ENCODE measurements at places on chromosomes 1 and 21. TPM values are rescaled to one million over a fixed set of nuclear protein-coding genes. Genes with fewer than 3 reads are reported as not detected.

The TMEM82 gene
- not detected for total RNA-seq

The C1orf115 gene
- under 0.01 TPM for total RNA-seq

The KRTAP10-1 gene
- not detected for total RNA-seq

DNA sequence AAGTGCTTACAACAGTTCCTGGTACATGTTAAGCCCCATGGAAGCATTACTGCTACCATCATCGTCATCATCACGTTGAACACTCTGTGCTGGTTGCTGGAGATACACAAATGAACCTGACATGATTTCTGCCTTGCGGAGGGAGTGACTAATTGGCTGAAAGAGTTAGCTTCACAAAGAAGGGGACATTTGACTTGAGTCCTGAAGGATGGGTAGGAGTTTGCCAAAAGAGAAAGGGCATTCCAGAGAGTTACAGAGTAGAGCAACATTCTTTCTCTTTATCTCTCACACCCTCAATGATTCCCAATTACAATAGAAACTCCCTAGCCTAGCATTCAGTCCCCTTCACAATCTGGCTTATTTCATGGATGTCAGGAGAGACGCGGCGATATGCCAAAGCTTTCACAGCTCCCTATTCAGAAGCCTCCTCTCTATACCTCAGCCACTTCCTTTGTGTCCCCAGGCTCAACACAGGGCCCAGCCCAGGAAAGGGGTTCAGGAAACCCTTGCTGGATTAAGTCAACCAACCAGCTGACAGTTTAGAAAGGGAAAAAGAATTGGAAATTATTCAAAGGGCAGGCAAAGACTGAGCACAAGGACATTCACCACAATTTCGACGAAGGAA, 38.0 kb downstream of the SLC1A7 start:
- no peak for DNase-seq

- no peak for DNase-seq
These were observed 38.5 kb upstream of the ACTRT2 start for GRCh38 chr1:2982615-2983318.

DNA sequence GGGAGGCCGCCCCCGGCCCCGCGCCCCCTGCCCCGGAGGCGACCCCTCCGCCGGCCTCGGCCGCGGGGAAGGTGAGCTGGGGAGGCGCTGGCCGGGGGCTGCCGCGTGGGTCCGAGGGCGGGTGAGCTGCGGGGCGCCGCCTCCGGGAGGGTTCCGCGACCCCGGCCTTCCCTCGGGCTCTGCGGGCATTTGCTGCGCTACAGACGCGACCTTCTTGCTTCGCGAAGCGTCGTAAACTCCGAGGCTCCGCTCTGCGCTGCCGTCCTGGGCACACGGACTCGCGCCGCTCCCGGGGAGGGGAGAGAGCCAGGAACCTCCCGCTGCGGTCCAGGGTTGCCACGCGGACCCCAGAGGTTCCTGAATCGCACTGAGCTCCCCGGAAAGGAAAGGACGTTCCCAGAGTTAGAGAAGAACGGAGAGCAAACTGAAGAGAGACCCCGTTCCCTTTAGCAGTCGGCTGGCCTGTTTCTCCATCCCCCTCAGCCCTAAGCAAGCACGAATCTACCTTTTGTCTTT, 345 bp downstream of the SLX9 start:
- no peak for DNase-seq

The PLA2G2F gene
- not detected for total RNA-seq

DNA sequence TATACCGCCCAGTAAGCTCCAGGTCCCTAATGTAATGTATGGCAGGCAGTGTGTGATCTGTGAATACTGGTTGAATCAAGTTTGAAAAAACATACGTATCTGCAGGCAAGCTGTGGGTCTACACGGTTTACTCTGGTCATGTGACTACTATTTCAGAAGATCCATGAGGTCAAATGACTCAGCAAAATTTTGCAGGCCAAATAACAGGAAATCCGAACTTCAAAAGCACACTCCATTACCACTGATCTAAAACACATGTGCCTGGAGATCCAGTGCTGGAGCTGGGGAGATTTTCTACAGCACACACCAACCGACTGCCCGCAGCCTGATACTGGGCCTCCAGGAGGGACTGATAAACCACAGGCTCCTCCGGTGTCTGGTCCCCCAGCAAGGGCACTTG, 64.5 kb upstream of the SLC44A3 start:
- DNase-seq, result peak; percentile 99

The COL11A1 gene
- total RNA-seq, result 10.0 TPM

The FNDC5 gene
- 1.7 TPM for total RNA-seq

DNA sequence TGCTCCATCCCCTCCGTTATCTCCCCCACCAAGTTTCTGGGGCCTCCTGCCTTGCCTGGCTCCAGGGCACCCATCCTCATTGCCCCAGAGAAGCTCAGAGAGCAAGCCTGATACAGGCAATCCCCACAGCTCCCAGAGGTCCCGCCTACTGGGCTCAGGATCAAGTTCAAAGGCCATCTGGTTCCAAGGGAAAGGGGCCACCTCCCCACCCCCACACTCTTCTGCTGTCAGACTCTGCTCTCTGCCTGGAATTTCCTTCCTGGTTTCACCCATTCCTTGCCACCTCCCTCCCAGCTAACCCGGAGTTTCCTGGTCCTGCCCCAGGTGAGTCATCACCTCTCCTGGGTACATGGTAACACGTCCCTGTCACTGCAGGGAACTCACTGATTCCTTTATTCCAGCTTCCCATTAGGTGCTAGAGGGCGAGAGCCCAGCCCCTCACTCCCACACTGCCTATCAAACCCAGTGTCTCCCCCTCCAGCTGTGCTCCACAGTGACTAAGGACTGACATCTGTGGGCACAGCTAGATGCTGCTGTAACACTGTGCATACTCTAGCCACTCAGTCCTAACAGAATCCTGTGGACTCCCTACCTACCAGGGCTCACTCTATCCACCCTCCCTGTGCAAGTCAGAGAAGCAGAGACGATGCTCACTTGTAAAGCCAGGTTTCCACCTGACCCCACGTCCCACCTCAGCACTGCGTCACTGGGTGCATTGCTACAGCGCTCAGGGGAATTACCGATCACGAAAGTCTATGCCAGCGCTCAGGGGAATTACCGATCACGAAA, 21.8 kb downstream of the RSPH1 start:
- no peak for DNase-seq

The GNAT2 gene
- 0.36 TPM for total RNA-seq

The KIRREL1 gene
- 64.7 TPM for total RNA-seq

GRCh38 chr1:42334240-42335049, 590 bp downstream of the FOXJ3 start:
- peak; percentile 43 for DNase-seq

The HAO2 gene
- not detected for total RNA-seq

GRCh38 chr1:246032984-246033383, 474.1 kb downstream of the SMYD3 start:
- DNase-seq, result no peak

GRCh38 chr1:81974883-81975555, 174.3 kb downstream of the ADGRL2 start:
- DNase-seq, result no peak

DNA sequence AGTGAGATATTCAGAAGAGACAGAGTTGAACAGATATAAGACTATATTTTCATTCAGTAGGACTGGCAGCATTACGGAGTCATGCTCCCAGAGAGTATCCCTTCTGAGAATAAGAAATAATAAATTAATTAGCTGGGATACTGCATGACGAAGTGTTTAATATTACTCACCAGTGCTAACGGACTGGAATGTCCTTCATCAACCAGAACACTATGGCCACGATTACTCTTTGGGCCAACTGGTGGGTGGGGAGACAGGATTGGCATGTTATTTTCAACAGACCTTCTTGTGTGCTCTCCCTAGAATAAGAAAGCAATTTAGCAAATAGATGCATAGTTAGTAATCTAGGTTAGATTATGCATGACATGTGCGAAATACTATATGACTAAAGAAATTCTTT, 32.4 kb downstream of the ERICH3 start:
- DNase-seq, result no peak

DNA sequence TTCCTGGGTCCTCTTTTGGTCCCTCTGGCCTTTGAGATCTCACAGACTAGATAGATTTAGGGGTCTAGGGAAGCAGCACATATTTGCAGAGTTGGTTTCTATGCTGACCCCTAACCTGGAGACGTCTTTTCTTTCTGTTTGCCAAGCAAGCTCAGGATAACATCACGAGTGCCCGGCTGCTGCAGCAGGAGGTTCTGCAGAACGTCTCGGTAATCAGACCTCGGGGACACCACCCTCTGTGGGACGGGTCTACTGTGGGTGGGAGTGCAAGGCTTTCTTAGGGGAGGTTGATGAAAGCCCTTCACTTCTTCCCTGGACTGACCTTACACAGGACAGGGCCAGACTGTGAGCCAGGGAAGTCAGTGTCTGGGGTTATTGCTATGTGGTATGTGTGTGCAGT, 2.9 kb downstream of the IL24 start:
- no peak for DNase-seq

DNA sequence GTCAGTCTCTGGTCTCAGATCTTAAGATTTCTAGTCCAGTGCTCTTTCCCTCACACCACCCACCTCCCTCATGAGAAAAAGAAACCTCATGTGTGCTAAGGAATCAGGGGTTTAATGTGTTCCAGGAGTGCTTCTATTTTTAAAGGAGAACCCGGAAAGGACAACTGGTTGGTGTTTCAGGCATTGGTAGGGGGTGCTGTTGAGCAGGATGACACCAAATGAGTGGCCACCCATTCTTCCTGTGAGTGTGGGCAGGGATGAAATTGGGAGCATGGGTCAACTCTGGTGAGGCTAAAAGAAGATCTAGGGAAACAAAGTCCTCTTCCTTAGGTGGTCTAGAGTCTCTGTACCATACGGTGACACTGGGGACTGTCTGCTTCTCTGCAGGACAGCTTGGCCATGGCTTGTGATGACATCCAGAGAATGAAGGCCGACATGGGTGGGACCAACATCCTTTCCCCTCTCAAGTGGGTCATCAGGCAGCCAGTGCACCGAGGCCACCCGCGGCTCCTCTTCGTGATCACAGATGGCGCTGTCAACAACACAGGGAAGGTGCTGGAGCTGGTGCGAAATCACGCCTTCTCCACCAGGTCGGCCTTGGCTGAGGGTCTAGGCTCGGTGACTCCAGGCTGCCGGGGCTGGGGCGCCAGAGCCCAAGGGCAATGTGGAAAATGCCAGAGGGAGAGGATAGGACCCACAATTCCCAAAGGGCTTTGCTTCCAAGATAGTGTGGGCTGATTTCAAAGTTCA, 39.3 kb downstream of the VWA5B1 start:
- DNase-seq, result no peak

- no peak for DNase-seq
These were observed 353.4 kb upstream of the PLXNA2 start for GRCh38 chr1:208597571-208597970.

GRCh38 chr1:193730017-193730416, 543.6 kb upstream of the B3GALT2 start:
- peak; percentile 61 for DNase-seq

DNA sequence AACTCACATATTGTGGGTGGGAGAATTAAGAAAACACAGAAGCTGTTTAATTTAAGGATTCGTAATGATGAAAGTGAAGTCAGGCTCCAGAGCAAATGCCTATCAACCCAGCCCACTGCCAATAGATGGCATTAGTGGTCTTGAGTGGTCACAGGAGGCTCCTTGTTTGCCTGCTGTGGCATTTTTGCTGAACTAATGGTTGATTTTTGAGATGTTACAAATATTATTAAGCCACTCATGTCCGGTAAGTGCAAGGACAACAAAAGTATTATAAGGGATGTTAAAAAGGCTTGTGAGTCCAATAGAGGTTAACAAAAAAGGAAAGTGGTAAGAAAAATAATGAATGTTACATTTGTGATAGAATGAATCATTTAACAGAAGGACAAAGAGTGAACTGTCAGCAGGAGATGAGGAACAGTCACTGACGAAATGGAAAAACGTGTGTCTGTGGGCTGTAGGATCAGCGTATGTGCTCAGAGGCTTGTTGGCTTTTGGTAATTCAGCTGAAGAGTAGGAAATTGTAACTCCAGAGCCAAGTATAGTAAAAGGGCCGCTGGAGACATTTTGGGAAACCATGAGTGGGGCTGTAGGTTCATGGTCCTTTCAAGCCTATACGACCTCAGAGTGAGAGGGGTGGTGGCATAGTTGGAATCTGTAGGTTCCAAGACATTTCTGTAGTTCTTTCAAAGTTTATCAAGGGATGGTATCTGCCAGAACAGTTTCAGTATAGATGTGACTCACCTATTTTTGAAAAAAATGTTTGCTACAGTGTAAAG, 11.2 kb downstream of the SFT2D2 start:
- DNase-seq, result no peak

The PTPN22 gene
- total RNA-seq, result 0.28 TPM

DNA sequence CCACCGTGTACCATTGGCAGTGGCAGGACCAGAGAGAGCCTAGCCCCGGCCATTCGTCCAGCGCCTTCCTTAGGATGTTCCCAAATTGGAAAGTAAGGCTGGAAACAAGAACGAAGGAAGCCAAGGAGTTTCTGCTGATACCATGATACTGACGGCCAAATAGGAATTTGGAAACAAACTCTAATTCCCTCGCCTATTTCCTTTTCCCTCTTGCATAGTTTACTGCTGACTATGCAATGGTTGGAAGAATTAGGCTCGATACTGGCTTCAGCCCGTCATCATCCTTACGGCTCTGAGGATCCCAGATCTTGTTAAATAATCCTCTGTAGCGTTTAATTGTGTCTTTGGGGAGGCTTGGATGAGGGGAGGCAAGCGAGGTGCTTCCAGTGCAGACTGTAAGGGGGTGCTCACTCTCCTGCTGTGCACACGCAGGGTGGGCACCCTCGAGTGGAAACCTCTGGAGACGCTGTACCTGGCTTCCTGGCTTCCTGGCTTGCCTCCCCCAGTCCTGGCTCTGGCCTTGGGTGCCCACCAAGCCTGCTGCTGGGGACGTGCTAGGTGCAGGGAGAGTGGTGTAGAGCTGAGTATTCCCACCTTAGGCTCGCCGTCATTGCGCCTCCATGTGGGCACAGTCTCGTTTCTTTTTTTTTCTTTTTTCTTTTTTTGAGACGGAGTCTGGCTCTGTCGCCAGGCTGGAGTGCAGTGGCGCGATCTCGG, 27.4 kb upstream of the CAMTA1 start:
- no peak for DNase-seq

GRCh38 chr1:23865543-23865930, 2.6 kb downstream of the FUCA1 start:
- peak; percentile 18 for DNase-seq

DNA sequence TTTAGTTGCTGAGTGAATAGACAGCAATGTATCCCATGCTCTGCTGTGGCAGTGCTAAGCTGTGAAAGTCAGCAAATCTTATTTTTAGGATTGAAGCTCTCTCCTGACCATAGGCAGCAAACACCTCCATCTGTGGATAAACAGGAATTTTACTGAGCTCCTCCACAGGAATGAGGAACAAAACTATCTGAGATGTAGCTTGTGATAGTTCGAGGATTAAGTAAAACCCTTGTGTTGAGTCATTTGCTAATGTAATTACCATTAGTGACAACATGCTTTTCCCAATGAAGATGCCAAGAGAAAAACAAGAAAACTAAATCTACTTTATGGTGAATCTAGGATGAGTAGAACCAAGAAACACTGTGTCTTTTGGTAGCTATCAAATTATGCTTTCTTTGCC, 122.7 kb downstream of the CLEC20A start:
- no peak for DNase-seq

- no peak for DNase-seq
These were observed 33.5 kb downstream of the ACOT7 start for GRCh38 chr1:6360117-6360496.

The TADA1 gene
- 16.8 TPM for total RNA-seq

The HOOK1 gene
- total RNA-seq, result not detected

Data from IMR-90 (cell line).